Kidney epithelial cell (primary cell): ENCODE measurements at places on chromosomes 16 and 17. TPM values are rescaled to one million over a fixed set of nuclear protein-coding genes. Genes with fewer than 3 reads are reported as not detected.

Gene TM4SF5
- total RNA-seq, result not detected in 2 replicates

Gene TBC1D28
- total RNA-seq, result not detected in 2 replicates

Gene CTRB2
- not detected in 2 replicates for total RNA-seq

Gene CRYM
- 0.96 and 2.0 TPM in 2 replicates for total RNA-seq
